Stimulated activated CD8-positive, alpha-beta memory T cell treated with anti-CD3 and anti-CD28 coated beads, Interleukin-7, amount 100 ng/mL, for 1 hour (primary cell): ENCODE measurements at places on chromosomes 4 and X.

- no peak for DNase-seq
Measured at GRCh38 chr4:128516301-128516969, 228.8 kb upstream of the PGRMC2 start.

DNA sequence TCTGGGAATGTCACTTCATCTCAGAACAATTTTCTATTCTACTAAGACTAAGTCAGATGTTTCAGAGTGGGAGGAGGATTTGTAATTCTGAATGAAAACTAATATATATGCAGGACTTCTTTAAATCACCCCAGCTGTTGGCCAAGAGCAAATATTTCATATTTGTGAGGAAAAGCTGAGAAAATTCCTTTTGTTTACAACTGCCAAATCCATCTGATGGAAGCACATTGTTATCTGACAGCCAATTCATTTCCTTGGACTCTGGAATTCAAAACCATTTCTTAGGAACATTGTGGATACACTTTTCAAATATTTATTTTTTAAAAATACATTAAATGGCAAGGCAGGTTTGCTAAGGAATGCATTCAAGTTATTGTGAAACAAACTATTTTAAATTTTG lies 8.0 kb downstream of the SLIT2 start:
- DNase-seq: no peak

- DNase-seq: no peak
Measured at GRCh38 chr4:88706574-88706973, 8.9 kb upstream of the NAP1L5 start.

DNA sequence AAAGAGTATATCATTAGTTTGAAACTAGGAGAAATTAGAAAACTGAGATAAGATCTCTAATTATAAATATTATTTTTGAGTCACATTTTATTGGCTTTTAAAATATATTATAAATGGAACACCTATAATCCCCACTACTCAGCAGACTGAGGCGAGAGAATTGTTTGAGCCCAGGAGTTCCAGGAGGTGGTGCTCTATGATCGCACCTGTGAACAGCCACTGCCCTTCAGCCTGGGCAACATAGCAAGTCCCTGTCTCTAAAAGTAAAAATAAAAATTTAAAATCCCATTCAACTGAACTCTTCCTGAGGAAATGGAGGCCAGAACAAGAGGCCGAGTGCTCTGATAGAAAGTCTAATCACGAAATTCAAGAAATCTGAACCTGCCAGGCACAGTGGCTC lies 6.3 kb upstream of the C4orf36 start:
- no peak for DNase-seq

GRCh38 chr4:128854433-128854832 lies 44.9 kb downstream of the JADE1 start:
- no peak for DNase-seq

DNA sequence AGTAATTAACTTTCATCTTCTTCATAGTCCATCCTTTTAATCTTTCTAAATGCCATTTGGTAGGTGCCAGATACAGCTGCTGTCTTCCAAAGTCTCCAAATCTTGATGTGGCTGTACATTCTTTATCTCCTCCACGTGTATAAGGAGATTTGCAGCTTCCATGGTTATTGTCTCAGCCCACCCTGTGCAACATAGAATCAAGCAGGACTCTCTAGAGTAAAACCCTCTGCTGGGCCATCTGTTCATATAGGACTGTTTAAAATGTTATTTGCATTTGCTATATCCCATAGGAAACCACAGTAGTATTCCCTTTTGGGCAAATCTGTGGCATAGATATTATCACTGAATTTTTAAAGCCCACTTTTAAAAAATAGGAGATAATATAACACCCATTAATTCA lies 527.2 kb upstream of the EPHA5 start:
- DNase-seq: no peak

- no peak for DNase-seq
Measured at GRCh38 chr4:15805583-15806517, 27.7 kb downstream of the CD38 start.

- DNase-seq: no peak
Measured at GRCh38 chr4:153465615-153466080, 512 bp upstream of the TMEM131L start.

GRCh38 chrX:48475296-48475695 lies 703 bp upstream of the FTSJ1 start:
- no peak for DNase-seq

GRCh38 chrX:2691543-2692220 lies 587 bp downstream of the CD99 start:
- no peak for DNase-seq

GRCh38 chrX:15874672-15875071 lies 20.1 kb upstream of the AP1S2 start:
- DNase-seq: no peak

- DNase-seq: no peak
Measured at GRCh38 chr4:80015407-80016189, 57.4 kb downstream of the ANTXR2 start.

DNA sequence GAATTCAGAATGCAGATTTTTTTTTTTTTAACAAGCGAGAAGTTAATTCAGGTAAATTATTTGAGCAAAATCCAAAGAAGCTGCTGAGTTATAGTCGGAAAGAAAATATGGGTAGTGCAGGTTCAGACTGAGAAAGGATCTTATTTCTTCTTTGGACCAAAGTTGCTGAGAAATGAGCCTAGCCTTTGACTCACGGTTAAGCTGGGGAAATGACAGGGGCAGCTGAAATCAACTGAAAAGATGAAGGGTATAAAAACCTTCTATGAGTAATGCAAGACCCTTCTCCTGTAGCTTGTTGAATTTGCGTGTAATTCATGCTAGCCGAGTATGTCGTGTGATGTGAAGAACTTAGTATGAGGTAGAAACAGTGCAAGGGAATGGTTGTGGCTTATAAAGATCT lies 63.0 kb downstream of the KIAA0232 start:
- no peak for DNase-seq

DNA sequence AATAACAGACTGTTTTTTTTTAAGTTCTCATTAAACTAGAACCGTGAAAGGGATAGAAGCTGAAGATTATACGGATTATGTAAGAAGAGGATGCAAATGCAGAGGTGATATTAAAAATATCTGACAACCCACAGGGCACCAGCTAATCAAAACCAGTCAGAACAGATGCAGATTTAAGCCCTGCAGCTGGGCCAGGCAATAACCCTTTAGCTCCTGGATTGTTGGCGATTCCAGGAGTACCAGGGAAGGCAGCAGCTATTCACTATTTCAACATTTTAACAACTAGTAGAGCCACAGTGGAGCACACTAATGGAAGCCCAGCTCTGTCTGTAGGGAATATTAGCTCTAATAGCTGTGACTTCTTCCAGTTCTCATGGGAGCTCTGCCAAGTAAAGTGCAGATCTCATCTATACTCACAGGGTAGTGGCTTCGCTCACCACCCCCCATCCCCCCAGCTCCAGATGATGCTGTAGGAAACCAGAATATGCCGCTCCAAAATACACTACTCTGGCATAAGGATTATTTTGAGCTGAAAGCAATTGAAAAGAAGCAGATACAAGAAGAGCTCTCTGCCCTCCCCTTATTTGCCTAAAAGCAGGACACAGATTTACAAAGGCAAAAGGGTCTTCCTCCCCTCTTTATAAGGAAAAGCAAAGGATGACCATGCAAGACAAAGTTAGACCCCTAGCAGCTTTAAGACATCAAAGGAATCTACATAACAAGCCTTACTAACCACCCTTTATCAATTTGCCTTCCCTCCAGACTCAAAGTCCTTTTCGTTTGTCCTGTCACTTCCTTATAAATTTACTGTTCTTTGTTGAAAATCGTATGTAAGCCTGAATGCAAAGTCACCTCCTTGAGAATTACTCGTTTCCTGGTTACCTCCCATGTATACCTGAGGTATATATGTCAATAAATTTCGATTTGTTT lies 13.7 kb downstream of the SCD5 start:
- no peak for DNase-seq

- DNase-seq: no peak
Measured at GRCh38 chr4:26268246-26268645, 52.6 kb upstream of the RBPJ start.

- no peak for DNase-seq
Measured at GRCh38 chrX:153844509-153845082, 14.3 kb upstream of the PDZD4 start.

DNA sequence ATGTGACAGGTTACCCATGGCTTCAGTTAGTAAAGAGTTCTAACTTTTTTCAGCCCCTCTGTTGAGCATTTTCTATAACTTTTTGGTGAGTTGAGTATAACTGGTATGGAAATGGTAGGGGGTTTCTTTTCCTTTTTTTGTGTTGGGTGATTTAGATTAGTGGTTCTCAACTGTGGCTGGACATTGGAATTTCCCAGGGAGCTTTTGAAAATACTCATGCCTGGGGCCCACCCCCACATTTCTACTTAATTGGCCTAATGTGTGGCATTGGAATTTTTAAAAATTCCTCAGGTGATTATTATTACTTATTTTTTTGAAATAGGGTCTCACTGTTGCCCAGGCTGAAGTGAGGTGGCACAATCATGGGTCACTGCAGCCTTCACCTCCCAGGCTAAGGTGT lies 21.9 kb downstream of the SMS start:
- DNase-seq: no peak

- DNase-seq: no peak
Measured at GRCh38 chrX:46737041-46737440, 21.9 kb downstream of the SLC9A7 start.

DNA sequence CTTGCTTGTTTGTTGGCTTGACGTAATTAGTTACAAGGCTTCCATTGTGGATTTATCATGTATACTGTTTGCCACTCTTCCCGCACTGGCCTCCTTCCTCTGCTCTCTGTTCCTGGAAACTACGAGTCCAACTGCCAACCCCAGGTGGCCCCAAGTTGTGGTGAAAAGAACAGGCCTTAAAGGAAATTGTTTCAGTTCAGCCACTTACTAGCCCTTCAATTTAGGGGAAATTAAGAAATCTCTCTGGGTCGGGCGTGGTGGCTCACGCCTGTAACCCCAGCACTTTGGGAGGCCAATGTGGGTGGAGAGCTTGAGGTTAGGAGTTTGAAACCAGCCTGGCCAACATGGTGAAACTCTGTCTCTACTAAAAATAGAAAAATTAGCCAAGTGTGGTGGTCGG lies 28.0 kb downstream of the RBM47 start:
- no peak for DNase-seq

DNA sequence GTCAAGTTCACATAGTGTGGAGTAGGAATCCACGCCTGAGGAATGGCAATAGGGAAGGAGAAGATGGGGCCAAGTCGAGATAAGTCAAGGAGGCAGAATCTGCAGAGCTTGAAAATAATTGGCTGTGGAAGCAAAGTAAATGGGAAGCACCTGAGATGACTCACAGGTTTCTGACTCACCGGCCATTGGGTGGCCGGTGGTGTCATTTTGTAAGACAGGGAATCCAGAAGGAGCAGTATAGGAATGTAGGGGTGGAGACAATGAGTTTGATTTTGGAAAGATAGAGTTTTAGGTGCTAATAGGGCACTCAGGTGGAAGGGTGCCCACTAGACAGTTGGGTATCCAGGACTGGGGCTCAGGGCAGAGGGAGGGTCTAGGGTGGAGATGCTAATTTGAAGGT lies 201.0 kb upstream of the MAMLD1 start:
- DNase-seq: no peak

- peak; percentile 28 for DNase-seq
Measured at GRCh38 chr4:176065435-176066291, at the start of gene WDR17. Gene WDR17 (plus strand): TSS chr4:176065841. CDS start chr4:176111581, 45,740 bp downstream.

DNA sequence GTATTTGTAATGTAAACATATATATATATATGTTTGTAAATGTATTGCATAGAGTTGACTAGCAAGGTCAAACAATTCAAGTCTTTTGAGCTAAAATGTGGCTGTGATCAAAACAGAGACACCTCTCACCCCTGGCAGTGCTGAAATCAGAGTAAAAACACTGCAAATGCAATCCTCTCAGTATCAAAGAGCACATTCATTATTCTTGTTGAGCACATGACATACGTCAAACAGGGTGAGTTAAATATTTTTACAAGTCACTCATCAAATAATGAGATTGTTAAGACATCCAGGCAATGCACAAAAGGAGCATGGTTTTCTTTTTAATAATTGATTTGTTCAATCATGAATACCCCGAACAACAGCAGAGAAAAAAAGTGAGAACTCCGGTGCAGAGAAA lies 114.1 kb upstream of the KCNIP4 start:
- no peak for DNase-seq

DNA sequence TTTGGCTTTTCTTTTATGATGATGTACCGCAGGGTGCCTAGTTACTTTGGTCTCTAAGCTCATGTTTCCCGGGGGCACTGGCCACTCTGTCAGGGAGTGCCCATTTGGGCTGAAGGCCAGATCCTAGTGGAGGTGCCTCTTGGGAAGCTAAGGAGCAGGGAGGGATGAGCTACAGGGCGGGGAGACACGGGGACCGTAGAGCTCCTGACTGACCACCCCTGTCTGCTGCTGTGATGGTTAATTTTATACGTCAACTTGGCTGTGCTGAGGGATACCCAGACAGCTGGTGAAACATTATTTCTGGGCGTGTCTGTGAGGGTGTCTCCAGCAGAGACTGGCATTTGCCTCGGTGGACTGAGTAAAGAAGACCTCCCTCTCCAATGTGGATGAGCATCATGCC lies 24.9 kb upstream of the CLDN24 start:
- no peak for DNase-seq

- DNase-seq: no peak
Measured at GRCh38 chr4:107643021-107643420, 77.0 kb downstream of the PAPSS1 start.

GRCh38 chr4:5931526-5931925 lies 38.6 kb upstream of the CRMP1 start:
- no peak for DNase-seq

DNA sequence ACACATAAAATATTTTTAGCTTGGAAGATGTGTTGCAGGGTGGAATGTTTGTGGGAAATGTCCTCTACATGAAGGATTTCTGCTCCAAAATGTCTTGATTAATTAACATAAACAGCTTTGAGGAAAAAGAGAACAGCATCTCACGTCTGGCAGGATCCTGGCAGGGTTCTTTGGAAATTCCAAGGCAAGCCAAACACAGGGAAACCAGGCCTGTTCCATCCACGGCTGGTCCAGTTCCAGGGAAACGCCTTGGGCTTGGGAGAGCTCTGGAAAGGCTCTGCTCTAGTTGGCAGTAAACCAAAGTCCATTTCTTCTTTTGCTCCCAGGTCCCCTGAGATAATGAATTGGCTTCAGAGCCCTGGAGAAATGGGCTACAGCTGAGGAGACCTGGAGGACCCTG lies 42.4 kb upstream of the GAB1 start:
- no peak for DNase-seq

DNA sequence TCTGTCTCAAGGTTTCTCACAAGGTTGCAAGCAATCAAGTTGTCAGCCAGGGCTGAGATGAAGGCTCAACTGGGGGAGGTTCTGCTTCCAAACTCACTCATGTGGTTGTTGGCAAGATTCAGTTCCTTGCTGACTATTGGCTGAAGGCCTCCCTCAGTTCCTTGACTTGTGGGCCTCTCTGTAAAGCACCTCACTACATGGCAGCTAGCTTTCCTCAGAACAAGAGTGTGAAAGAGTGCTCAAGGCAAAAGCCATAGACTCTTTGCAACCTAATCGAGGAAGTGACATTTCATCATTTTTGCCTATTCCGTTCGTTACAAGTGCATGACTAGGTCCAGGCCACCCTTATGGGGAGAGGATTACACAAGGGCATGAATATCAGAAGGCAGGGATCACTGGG lies 52.0 kb downstream of the CXorf58 start:
- no peak for DNase-seq
